ENCODE measurements at places on chromosomes 4 and X.

GRCh38 chr4:186330368-186330767, 64.4 kb downstream of the F11 start:
- DNase-seq: no peak

- DNase-seq: no peak
Observed at GRCh38 chr4:70725633-70726032, 3.9 kb downstream of the RUFY3 start.

- no peak for DNase-seq
Observed at GRCh38 chrX:106581856-106582255, 29.9 kb upstream of the RADX start.

- DNase-seq: no peak
Observed at GRCh38 chr4:142404191-142404611, 441.9 kb downstream of the INPP4B start.

DNA sequence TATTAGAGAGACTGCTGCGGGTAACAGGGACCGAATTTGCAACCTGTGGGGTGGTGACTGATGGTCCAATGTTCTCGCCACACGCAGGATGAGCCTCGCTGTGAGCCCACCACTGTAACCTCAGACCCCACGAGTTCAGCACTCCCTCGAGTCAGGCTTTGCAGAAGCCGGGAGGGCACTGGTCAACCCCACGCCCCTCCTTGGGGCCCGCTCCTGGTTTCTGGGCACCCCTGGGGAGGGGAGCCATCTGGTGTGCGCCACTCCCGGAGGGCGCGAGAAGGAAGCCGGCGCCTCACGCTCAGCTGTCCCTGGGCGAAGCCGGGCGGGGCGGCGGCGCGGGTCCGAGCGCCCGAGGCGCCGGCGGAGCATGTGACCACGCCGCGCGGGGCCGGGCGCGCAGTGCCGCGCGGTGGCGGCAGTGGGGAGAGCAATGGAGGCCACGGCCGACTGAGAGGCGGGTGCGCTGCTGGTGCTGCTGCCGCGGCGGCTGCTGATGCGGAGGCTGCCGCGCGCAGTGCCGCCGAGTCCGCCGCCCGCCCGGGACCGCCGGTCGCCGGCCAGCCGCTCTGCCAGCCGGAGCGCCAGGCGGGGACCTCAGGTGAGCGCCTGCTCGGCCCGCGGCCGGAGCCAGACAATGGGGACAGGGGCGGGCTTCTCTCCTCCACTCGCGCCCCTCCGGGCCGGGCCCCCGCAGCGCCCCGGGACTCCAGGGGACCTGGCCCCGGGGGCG, 100.1 kb downstream of the CEP135 start:
- no peak for DNase-seq

- no peak for DNase-seq
Observed at GRCh38 chr4:151522866-151523519, 114.0 kb downstream of the FHIP1A start.

- no peak for DNase-seq
Observed at GRCh38 chr4:14857475-14857874, 144.8 kb upstream of the CPEB2 start.

DNA sequence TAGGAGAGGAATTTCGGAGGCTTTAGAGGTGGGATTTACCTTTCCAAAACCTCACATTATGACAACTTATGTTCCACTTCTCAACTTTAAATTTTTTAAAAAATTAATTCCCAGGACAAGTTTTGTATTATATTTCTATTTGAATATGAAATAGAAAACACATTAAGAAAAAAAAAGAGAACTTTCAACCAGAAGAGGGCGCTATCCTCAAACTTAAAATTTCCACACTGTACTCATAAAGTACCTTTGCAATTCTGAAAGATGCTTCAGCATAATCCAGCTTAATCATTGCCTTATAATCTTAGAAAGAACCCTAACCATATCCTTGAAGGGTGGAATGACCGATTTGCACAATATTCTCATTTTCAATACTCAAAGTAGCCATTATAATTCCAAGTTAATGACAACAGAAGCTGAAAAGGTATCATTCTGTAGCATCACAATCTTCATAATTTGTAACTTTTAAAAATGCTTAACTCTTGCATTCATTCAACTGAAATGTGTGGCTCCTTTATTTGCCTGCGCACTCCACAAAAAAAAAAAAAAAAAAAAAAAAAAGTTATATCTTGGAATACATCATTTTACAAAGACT, 158.0 kb downstream of the KCNIP4 start:
- DNase-seq: no peak

DNA sequence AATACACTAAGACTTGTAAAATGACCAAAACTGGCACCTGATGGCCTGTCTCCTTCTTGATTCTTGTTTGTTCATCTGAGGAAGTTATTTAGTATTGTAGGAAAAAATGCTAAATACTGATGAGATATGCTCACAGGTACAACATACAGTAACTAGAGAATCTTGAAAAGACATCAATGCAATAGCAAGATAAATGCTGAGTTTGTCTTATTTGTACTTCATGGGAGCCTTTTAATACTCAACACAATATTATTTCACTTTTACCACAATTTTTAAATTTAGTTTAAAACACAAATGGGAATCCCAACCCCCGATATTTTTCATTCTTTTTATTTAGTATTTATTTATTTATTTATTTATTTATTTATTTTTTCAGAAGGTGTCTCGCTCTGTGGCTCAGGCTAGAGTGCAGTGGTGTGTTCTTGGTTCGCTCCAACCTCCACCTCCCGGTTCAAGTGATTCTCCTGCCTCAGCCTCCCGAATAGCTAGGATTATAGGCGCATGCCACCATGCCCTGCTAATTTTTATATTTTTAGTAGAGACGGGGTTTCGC, 12.1 kb downstream of the HHIP start:
- DNase-seq: no peak

- DNase-seq: no peak
Observed at GRCh38 chrX:106247162-106247561, 79.1 kb downstream of the PWWP3B start.

DNA sequence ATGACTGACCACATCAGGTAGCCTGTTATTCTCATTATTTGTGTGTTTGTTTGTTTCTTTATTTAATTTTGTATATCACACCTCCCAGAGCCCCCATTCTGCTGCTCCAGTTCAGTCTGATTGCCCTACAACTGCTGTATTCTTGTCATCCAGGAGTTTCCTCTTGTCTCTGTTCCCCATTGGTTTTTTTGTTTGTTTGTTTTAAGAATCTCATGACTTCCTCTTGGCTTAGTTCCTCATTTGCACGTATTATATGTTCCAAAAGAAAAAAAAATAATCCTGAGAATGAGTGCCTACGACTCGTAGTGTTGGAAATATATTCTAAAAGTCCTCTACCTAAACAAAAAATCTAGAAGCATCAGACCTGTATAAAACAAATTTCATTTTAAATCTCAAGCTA, 142.3 kb upstream of the SLIT2 start:
- DNase-seq: no peak

- DNase-seq: no peak
Observed at GRCh38 chr4:77193511-77194102, 36.6 kb downstream of the CCNG2 start.

DNA sequence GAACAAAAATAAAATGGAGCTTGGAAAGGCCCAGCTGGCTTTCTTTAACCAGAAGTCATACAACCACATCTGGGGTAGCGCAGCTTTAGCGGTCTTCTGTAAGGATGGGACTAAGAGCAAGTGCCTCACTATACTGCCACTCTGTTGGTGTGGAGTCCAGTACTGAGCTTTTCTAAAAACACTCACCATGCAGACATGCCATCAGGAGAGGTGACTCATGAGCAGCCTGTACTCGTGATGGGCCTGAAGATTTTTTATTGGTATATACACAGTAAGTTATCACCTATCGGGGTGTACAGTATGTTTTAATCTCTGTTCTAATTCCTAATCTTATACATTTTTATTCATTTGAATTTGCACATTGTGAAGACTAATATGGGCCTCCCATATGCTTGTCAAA, 9.6 kb downstream of the PPP3CA start:
- DNase-seq: no peak

- DNase-seq: no peak
Observed at GRCh38 chr4:82650868-82651267, 89.1 kb upstream of the TMEM150C start.

DNA sequence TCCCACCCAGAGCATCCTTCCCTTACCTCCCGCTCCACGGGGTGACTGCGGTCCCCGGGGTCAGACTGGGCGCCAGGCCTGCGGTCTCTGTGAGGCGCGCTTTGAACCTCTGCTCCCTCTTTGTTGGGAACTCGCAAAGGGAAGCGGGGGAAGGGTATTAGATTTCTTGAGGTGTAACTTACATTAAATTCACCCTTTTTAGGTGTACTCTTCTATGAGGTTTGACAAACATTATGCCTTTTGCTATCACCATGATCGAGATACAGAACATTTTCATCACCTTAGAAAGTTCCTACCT, 569 bp downstream of the DCK start:
- no peak for DNase-seq
